HS-27A (cell line): ENCODE measurements at places on chromosomes 1 and 21.

GRCh38 chr1:25167269-25168192 is 64.8 kb downstream of the SYF2 start:
- no peak for DNase-seq

DNA sequence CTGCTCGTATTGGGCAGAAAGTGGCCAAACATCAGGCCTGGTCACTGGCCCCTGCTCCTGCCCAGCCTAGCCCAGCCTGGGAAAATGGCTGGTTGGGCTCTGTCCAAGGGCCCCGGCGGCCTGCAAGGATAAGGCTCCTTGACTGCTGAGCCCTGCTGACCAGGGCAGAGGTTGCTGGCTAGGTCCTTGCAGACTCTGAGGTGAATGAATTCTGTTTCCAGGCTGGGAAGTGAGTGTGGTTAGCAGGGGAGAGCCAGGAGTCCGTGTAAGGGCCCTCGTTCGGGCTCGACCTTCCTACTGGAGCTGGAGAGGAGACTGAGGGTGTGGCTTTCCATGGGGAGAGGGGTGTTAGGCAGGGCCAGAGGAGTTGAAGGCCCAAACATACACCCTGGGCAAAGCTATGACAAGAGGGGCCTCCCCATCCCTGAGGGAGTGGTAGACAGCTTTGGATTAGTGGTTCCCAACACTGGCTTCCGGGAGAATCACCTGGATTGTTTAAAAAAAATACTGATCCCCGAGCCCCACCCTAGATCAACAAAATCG is 20.6 kb downstream of the CSF1 start:
- DNase-seq, result peak; percentile 78

DNA sequence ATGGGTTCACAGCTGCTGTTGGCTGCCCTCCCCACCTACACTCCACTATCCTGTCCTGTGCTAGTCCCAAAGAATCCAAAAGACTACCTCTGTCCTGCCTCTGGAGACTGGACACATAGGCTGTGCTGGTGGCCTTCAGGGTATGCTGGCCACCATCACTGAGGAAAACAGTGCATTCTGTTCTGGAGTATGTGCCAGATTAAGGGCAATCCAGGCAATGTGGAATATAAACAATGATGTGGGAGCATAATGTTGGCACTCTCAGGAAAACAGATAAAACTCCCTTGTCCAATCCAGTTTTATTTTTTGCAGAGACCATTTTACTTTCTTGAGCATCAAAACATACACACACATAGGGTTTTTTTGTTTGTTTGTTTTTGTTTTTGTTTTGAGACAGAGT is 94.3 kb downstream of the GLUL start:
- no peak for DNase-seq

DNA sequence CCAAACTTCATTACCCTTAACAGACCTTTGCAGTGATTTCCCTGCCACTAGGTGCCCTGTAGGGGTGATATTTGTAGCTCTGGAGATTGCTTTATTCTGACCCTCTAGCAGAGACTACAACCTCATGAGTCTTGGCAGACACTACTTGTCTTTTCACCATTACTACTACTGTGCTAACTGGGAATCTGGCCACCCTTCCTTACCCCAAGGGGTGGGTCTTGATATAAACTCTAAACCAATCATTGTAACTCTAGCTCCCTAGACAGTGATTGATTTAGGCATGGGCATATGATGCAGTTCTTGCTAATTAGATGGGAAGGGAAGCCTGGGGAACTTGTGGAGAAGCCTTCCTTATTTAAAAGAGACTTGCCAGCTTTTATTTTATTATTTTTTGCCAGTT is 3.9 kb downstream of the KPNA6 start:
- no peak for DNase-seq

GRCh38 chr1:145962157-145963102 is 1.9 kb downstream of the ANKRD34A start:
- DNase-seq, result no peak

GRCh38 chr1:67675800-67676199 is 9.2 kb upstream of the GADD45A start:
- no peak for DNase-seq

DNA sequence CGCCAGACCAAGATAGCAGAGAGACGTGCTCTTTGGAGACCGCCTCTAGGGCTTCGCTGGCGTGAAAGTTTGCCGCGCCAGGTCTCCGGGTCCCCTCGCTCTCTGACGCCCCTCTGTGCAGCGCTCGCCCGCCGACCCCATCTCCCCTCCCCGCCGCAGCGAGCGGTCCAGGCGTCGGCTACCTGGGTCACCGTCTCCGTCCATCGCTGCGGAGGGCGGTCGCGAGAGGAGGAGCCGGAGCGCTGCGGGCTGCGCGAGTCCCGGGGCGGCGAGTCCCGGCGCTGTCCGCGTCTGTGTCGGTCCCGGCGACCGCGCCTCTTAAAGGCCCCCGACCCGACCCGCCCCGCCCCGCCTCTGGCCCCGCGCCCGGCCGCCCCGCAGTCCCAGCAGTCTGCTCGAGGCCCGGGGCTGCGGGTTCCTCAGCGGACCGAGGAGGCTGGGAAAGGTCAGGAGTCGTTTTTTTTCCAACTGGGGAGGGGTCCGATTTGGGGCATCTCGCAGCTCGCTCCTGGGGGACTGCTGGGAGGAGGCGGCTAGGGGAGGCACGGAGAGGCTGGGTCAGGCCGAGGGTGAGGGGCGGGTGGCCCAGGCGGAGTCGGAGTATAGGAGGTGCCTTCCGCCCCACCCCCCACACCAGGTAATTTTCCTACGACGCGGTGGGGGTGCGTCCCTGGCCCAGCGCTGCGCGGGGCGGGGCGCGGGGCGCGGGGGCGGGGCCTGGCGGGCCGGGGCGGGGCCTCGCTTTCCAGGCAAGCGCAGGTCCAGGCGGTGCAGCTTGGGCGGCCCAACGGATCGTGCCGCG is at the start of the genes FBXO2 and FBXO44:
TSS of gene FBXO2 (minus strand) at position 293 of the 802 bp plus-strand sequence. CDS start at position 204, 89 bp downstream.
TSS of gene FBXO44 (plus strand) at position 741 of the 802 bp plus-strand sequence. CDS start 959 bp downstream, outside the sequence.
- no peak for DNase-seq

DNA sequence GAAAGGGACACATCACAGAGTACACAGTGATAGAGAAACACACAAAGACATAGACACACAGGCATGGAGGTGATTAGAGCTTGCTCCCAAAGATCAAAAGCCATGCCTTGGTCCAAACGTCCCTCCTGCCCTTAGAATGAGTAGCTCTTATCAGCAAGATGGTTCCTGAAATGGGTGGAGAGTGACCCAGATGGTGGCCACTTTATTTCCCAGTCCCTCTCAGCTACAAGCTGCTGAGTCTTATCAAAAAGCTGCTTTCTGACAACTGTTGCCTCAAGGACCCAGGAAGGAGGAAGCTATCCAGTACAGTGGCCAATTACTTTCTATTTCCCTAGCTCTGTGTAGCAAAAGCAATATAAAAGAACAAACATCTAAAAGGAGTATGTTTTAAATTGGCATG is 7.7 kb upstream of the CLCA1 start:
- no peak for DNase-seq

DNA sequence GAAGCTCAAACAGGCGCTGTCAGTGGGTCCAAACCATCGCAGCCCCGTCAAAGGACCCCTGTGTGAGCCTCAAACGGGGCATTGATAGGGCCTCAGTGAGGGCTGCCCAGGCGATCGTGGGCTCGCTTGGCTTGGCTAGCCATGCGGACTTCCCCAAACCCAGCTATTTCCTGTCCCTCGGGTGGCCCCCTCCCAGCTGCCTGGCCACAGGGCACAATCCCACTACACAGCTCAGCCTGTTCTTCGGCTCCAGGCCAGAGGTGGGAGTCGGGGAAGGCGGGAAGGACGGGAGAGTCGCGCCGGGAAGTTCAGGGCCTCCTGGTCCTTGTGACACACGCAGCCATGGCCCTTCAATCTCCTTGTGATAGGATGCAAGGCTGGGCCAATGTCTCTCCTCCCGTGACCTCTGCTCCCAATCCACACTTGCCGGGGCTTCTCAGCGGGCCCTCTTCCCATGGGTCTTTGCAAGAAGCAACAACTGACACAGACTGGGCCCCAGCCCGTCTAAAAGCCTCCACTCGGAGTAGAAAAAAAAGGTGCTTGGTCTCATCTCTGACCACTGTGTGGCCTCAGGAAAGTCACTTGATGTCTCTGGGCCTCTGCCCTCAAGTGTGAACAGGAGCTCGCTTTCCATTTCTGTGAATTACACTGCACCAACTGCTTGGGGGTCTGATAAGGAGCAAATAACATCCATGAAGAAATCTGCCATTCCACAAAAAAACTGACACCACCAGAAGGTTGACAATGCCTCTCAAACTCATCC is 7.1 kb upstream of the MATN1 start:
- no peak for DNase-seq

DNA sequence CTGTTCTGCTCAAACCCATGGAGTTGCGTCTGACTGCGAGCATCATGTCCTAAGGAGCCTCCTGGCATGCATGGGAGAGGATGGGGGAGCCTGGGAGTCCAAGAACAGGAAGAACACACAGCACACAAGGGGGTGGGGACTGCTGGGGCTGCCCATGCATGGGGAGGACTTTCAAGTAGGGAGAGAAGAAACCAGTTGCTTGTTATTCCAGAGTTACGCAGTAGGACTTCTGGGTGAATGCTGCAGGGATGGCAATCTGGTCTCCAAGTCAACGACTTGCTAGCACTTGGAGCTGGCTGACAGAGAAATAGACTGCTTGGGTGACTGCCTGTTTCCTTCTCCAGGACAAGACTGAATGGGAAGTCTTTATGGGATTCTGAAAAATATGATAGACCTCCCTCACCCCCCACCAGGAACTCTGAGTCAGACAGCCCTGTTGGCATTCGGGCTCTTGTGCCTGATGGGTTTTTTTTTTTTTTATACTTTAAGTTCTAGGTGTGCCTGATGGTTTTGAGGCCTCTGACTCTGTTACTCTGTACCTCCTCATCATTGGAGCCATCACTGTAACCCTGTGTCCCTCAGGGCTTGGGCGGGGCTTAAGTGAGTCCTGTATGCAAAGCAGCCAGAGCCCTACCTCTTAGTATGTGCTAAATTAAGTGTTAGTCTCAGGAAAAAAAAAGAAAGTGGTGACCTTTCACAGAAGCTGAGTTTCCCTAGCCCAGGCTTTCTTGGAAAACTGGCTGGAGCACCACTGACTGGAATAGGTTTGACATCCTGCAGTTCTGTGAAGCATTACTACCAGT is 30.3 kb downstream of the MAP3K21 start:
- DNase-seq, result no peak

DNA sequence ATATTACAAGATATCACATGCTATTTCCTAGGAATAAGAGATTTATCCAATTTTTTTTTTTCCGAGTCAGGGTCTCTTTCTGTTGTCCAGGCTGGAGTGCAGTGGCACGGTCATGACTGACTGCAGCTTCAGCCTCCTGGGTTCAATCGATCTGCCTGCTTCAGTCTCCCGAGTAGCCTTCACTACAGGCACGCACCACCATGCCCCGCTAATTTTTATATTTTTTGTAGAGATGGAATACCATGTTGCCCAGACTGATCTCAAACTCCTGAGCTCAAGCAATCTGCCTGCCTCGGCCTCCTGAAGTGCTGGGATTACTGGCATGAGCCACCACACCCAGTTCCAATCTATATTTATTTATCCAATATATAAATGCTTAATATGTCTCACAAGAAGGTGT is 18.0 kb upstream of the WDTC1 start:
- no peak for DNase-seq

GRCh38 chr1:19387045-19387467 is 74.9 kb downstream of the SLC66A1 start:
- no peak for DNase-seq

GRCh38 chr21:14013056-14013603 is 197.6 kb downstream of the LIPI start:
- no peak for DNase-seq

- no peak for DNase-seq
Observed at GRCh38 chr21:14862794-14863720, 201.7 kb downstream of the NRIP1 start.

GRCh38 chr1:197736685-197737084 is 38.6 kb downstream of the DENND1B start:
- no peak for DNase-seq

DNA sequence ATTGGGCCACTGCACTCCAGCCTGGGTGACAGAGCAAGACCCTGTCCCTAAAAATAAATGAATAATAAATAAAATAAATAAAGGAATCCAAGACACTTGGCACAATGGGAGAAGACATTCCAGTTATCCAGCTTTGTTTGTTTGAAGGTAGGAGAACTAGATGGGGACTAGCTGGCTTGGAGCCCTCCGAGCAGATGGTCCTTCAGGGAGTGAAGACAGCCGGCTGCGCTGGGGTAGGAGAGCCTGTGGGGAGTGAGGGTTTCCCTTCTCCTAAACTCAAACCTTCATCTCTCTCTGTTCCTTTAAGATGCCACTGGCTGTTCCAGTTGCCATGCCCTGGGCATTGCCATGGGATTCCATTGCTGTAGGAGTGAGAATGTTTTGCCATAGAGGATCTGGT is 120.6 kb downstream of the NAV1 start:
- no peak for DNase-seq

DNA sequence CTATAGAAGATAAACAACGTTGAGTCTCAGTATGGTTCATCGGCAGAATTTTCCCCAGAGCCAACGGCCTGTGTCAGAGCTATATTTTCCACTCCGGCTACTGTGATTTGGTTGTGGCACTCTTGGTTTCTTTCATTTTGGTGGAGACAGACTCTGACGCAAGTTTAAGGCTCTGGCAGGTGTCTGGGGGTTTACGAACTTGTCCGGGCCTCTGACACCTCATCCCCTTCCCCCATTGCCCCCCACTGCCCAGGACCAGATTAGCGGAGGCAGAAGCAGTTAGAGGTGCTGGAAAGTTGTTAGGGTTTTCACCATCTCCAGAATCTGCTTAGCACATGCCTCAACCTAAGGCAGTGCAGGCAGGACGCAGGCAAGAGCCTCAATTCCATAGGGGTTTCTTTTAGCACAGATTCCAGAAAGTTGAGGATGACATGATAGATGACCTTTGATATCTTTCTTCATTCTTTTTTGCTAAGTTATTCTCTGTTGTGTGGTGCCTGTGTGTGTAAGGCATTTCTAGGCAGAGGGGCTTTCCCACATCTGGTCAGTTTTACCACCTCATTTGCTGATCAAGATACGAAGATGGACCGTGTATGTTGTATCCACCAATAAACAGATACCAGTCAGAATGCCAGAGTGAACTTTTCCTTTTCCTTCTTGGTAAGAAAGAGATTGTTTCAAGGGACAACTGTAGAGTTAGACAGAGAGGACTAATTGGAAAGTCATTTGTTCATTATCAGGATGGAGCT is 18.4 kb upstream of the IL10 start:
- no peak for DNase-seq

DNA sequence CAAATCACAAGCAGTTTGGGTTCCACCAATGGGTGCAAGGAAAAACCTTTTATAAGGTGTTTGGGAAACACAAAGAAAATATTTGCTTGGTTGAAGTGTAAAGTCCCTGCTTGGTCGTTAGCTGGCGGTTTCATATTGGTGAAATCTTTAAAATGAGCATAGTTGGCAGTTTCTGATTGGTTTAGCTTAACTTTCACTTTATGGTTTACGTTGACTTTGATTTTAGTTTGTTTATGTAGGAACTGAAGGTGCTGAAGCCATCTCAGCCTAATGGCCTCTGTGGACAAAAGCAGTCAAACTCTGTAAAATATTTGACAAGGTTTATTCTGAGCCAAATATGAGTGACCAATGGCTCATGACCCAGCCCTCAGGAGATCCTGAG is 76.6 kb upstream of the PPM1J start:
- DNase-seq, result no peak
